ENCODE measurements at places on chromosomes 12 and 14.

GRCh38 chr14:55433880-55434804 lies 6.3 kb downstream of the TBPL2 start:
- DNase-seq = peak; percentile 33

GRCh38 chr14:78130356-78130755 lies 39.8 kb upstream of the NRXN3 start:
- DNase-seq = no peak

DNA sequence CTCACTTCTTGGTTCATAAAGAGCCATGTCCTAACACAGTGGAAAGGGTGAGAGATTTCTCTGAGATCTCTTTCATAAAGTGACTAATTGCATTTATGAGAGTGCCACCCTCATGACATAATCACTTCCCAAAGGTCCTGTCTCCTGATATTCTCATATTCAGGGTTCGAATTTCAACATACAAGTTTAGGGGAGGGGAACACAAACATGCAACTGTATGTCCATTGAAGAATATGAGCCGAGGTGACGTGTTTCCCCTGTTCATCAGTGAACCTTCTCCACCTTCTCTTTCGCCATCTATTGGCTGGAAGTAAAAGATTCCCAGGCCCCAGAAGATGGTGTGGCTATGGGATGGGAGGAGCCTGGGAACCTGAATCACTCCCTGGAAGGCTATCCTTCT lies 354.2 kb upstream of the ATP2B1 start:
- DNase-seq = no peak

- no peak for DNase-seq
Measured at GRCh38 chr12:40229690-40230651, 5.2 kb downstream of the LRRK2 start.

- DNase-seq = no peak
Measured at GRCh38 chr12:128091951-128092382, 175.0 kb upstream of the TMEM132C start.

DNA sequence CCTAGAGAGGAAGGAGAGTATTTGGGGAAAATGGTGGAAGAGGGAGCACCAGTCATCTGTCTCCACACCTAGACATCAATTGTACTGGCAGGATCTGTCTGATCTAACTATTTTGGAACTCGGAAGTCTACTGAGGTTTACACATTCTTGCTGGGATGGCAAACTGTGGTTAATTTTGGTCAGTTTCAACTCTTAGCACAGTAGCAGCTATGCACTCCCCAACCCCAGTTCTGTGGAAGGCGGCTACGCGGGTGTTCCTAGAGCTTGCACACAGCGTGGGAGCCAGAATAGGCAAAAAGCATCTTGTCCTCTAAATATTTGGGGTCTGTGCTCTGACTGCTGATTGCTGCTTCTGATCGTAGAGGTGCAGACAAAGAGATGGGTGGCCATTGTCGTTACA lies 33.8 kb downstream of the TECPR2 start:
- DNase-seq = no peak

DNA sequence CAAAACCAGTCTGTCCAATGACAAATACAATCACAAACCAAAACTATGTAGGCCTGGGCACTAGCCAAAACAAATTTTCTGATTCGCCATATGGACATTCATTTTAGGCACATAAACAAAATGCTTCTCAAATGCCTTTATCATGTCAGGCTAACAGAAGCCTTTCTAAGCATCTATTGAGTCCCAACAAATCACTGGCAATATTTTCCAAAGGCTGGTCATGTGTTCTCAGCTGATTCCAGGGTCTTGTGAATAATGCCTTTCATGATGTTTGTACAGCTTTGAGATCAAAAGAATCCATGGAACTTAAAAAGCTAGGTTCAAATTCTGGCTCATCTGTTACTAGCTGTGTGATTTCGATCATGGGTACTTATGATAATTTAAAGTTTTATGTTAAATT lies 16.1 kb downstream of the FSCB start:
- DNase-seq = no peak

DNA sequence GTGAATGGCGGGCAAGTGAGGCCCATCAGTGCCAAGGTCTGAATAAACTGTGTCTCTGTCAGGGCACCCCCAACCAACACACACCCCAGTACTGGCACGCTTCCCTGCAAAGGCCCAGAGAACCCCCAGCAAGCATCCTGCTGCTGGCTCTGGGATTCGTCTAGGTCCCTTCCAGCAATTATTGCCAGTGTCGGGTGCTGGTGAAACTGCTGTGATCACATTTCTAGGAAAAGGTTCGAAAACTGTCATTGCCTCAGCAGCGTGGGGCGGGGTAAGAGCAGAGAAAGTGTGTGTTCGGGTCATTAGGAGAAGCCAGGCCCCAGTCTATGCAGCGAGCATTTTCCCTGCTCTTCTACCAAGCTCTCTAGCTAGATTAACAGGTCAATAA lies 2.5 kb downstream of the FAM222A start:
- no peak for DNase-seq

DNA sequence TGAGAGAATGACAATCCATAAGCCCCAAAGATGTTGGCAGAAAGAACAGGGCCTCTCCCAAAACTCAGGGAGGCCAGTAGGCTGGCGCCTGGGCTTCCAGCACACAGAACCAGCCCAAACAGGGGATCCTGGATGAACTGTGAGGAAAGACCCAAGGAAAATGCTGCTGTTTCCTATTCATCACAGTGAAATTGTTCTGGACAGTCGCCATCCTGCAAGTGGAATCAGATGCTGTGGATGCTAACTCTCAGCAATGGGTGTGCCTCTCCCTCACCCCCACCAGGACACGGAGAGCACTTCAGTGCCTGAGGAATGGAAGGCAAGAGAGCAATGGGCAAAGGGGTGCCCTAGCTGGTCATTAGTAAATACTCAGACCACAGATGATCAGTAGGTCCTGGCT lies 80.8 kb downstream of the ANO2 start:
- DNase-seq = no peak

DNA sequence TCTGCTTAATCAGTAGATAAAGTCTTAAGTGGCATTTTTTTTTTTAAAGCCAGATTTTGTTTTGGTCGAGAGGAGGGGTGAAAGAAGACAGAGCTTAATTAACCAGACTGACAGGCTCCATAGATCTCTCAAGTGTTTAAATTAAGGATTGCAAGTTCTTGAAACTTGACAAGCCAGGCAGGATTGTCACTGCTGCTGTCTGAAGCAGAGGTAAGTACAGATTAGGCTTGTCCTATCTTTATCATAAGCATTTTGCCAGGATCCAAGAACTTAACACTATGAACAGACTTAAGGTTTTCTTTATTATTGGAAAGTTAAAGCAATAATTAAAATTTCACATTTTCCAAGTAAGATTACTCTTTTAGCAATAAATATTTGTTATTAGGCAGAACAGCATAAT lies 179.6 kb upstream of the LMO3 start:
- no peak for DNase-seq

- no peak for DNase-seq
Measured at GRCh38 chr12:95181103-95181502, 36.2 kb downstream of the FGD6 start.

- DNase-seq = no peak
Measured at GRCh38 chr14:22521449-22522239, 67.4 kb downstream of the DAD1 start.

- DNase-seq = no peak
Measured at GRCh38 chr12:89140602-89141238, 211.6 kb downstream of the DUSP6 start.

GRCh38 chr12:131049549-131050339 lies 96.0 kb downstream of the ADGRD1 start:
- no peak for DNase-seq

- DNase-seq = no peak
Measured at GRCh38 chr12:95956557-95957145, 13.5 kb downstream of the AMDHD1 start.

DNA sequence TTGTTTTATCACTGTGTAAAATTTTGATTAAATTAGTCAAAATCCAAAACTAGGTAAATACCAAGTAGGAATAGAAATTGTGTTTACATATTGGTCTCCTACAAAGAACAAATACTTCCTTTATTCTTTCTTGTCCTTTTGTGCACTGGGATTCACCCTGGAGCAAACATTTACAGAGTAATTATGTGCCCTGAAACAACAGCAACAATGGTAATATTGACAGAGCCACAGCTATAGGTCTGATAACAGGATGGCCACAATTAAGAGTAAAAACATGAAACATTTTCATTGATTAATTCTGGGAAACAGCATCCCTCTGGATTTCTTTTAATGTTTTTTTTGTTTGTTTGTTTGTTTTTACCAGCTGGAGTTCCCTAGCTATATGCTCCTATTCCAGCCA lies 61.2 kb downstream of the SLC38A6 start:
- DNase-seq = no peak

- peak; percentile 43 for DNase-seq
Measured at GRCh38 chr12:132162508-132163031, 18.3 kb downstream of the NOC4L start.

DNA sequence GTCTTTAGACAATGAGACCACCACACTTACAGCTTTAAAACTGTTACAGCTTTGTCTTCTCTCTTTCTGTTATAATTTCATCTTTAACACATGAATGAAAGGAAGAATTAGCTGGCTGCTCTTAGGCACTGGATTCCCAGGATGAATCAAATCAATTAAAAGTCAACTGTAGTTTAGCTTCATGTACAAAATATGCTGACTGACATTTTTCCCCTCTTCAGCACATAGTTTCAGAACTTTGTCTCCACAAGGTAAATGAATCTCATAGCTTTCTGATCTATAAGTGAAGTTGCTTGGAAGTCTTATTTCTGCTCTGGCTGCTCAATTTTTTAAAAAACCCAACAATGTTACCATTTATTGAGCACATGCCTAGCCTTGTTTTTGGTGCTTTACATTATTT lies 293.8 kb downstream of the GRIN2B start:
- DNase-seq = no peak

DNA sequence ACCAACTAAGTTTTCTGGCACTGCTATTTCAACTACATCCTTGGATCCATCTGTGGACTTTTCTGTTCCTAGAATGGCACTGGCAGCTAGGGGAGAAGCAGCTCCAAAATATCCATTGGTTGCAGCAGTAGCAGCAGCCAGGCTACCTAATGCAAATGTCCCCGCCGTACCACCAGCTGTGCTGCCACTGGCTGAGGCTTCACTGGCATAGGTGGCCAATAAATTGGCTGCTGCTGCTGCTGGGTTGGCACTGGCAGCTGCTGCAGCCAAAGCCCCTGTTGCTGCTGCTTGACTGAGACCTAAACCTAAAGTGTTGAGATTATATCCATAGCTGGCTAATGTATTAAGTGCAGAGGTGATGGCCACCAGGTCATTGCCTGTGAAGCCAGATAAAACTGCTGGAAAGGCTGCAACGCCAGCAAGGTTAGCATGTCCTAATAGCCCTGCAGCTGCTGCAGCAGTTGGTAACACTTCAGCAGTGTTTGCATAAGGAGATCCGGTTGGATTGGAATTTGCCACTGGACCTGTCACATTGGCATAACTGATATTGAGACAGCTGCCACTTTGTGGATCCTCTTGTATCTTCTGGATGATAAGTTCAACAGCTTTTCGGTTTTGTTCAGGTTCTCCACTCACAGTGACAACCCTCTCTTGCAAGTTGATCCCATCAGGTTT lies 149.5 kb downstream of the NOVA1 start:
- no peak for DNase-seq

DNA sequence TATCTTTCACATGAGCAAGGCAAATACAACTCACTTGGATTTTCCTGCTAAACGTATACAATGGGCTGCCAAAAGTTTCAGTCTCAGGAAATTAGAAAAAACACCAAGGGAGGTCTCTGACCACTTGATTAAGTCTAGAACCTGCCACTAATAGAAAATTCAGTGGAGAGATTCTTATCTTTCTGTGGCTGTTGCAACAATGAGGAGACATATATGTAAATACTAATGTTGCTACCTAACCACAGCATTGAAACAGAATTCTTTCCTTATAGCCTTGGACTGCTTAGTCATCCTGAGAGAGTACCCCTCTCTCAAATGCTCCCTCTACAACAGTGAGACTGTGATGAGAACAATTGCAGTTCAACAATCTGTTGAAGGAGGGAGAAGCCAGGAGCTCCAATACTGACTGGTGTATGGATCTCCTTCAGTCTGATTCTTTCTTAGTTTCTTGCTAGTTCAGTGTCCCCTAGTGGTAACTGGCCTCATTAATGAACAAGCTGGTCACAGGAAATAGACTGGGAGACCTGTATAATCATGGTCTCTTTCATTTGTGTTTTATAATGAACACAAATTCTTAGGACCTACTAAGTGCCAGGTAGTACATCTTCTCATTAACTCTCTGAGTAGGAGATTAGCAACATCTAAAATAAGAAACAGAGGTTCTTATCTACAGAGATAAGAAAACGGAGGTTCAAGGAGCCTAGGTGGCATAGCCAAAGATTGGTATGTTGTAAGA lies 164.5 kb downstream of the SLC38A4 start:
- peak; percentile 89 for DNase-seq

- DNase-seq = peak; percentile 89
Measured at GRCh38 chr14:20857630-20858261, 33.4 kb upstream of the RNASE3 start.

- DNase-seq = no peak
Measured at GRCh38 chr12:132494294-132495164, 4.6 kb downstream of the FBRSL1 start.

DNA sequence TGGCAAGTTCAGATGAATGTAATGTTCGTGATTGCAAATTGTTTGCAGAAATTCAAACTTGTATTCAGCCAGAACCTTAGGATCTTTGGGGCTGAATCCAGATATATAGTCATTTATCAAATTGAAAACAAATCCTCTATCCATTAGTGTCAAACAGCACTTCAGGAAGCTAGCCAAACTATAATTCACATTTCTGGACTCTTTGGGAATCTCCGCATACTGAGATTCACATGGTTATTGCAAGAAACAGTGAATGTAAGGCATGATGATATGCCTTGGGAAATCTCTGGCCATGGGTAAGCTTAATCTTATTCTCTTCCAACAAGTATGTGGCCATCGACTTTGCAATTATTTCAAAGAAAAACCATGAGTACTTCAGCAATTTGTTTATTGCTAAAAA lies 98.5 kb downstream of the KLHL28 start:
- DNase-seq = no peak

Measured in hematopoietic multipotent progenitor cell treated with erythropoietin and hydrocortisone succinate and interleukin-3 and kit ligand, for 4 days (in vitro differentiated cells).